ENCODE measurements at places on chromosomes 3 and 15.

DNA sequence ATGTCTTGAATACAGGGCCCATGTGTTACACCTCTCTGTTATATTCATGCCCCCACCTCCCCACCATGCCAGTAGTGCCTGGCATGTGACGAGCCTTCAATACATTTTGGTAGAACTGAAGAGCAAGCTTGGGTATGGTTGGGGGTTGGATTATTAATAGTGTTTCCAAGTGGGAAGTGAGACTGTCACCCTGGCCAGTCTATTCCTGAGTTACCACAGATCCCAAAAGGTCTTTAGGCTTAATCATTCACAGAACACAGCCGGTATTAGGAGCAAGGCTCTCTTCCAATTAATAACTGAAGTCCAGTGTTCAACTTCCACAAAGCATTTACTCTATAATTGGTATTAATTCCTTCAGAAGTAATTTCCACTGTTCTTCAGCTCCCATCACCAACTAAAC is 231.9 kb upstream of the LRTM1 start:
- no peak for DNase-seq

- no peak for DNase-seq
Observed at GRCh38 chr3:172029425-172030098, 9.8 kb upstream of the FNDC3B start.

DNA sequence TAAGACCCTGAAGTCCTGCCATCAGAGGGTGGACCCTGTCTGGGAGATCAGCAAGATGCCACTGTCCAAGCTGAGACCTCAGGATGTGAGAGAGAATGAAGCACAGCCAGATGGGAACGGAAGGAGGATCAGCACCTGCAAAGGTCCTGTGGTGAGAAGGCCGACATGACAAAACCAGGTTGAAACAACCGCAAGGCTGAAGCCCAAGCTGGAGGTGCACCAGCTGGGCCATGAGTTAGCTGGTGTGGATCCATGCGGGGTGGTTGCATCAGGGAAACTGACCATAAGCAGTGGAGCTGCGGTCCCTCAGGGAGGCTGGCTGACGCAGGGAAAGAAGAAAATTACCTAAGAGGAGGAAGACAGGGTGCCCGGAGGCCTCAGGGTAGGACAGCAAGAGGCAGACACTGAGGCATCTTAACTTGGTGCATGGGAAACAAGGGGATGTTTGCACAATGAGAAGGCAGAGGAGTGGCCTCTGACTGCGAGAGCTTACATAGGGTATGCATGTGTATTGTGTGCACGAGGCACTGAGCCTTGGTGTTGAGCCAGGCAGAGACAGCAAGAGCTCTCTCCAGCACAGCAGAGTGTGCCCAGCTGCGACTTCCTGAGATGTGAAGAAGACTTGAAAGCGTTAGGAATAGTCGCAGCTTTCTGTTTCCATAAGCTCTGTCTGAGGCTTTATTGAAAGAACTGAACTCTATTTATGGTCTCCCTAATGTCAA is 497.7 kb downstream of the OCA2 start:
- DNase-seq: peak; percentile 28

- no peak for DNase-seq
Observed at GRCh38 chr3:10774825-10775224, 41.2 kb upstream of the SLC6A11 start.

- DNase-seq: no peak
Observed at GRCh38 chr15:52787123-52787503, 3.0 kb downstream of the ONECUT1 start.

GRCh38 chr3:120928991-120929390 is 21.0 kb downstream of the STXBP5L start:
- DNase-seq: no peak

GRCh38 chr15:69074843-69075224 is 60.3 kb downstream of the NOX5 start:
- DNase-seq: peak; percentile 57

GRCh38 chr3:159852821-159853505 is 135.7 kb upstream of the IL12A start:
- peak; percentile 72 for DNase-seq

- no peak for DNase-seq
Observed at GRCh38 chr3:182438398-182438797, 354.9 kb upstream of the ATP11B start.

GRCh38 chr3:182122779-182123178 is 411.1 kb downstream of the SOX2 start:
- no peak for DNase-seq

DNA sequence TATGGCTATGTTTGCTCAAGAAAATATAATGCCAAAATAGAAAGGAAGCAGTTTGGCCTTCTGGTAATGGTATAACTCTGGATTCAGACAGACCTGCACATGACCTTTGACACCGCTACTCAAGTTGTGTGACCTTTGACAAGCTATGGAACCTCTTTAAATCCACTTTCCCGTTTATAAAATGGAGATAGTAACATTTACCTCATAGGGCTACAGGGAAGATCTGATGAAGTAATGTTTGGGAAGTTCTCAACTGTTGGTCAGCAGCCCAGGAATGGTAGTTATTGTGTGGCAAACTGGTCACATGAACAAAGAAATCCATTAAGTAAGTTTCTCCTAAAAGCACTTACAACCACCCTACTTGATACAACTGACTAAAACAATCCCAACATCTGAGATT is 95.1 kb upstream of the PHLDB2 start:
- DNase-seq: no peak

GRCh38 chr15:99738021-99738847 is 5.0 kb upstream of the LYSMD4 start:
- DNase-seq: no peak

DNA sequence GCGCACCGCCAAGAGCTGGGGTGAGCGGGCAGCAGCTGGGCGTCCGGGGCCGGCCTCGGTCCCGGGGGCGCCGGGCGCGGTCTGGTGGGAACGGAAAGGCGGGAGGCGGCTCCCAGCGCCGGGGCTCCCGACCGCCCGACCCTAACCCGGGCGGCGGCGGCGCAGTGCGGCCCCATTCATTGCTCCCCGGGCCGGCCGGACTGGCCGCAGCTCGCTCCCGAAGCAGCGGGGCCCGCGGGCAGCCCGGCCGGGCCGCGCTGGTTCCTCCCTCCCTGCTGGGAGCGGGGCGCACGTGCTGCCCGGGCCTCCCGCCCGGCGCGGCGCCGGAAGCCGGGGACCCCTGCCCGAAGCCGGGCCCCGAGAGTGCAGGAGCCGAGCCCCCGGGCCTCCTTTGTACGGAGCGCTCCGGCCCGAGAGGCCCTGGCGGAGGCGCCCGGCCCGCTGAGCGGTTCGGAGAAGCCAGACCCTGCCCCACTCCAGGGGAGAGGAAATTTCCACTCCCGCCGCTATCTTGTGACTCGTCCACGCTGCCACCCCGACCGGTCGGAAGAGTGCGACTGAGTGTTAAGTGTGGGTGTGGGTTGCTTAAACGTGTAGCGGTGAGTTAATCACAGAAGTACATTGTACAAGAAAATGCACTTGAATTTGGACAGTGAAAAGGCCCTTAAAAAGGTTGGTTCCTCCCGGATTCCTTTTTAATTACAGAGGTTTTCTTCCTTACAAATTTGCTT is 613 bp downstream of the ATP1B3 start:
- DNase-seq: peak; percentile 49

- no peak for DNase-seq
Observed at GRCh38 chr15:60376677-60377095, 21.1 kb downstream of the ANXA2 start.

- DNase-seq: peak; percentile 33
Observed at GRCh38 chr3:127590282-127590592, 296 bp downstream of the TPRA1 start.

GRCh38 chr3:172708921-172709773 is 1.7 kb downstream of the NCEH1 start:
- no peak for DNase-seq

DNA sequence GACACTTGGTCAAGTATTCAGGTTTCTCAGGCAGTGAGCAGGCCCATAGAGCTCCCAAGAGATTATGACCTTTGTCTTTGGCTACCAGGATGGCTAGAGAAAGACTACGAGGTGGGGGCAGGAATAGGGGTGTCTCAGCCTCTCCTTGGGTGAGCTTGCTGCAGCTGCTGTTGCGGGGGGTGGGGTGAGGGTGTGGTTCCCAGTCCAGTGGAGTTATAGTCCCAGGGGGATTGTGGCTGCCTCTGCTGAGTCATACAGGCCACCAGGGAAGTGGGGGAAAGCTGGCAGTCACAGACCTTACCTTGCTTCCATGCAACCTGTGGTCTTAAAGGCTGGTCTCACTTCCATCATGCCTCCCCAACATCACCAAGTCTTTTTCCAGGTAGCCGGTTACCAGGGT is 31.7 kb downstream of the ATP2C1 start:
- no peak for DNase-seq

DNA sequence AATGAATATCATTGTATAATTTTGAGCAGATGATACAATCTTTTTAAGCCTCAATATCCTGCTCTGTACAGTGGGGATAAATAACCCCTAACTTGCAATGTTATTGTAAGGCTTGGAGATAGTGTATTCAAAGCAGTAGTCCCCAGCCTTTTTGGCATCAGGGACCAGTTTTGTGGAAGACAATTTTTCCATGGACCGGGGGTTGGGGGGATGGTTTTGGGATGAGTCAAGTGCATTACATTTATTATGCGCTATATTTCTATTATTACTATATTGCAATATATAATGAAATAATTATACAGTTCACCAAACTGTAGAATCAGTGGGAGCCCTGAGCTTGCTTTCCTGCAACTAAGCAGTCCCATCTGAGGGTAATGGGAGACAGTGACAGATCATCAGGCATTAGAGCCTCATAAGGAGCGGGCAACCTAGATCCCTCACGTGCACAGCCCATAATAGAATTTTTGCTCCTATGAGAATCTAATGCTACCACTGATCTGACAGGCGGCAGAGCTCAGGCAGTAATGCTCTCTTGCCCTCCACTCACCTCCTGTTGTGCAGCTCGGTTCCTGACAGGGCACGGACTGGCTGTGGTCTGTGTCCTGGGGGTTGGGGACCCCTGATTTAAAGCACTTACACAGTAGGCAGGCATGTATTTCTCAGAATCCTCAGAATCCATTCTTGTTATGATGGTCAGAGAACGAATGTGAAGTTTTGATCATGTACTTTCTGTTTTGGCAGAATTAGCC is 102.2 kb downstream of the PTPRG start:
- no peak for DNase-seq

DNA sequence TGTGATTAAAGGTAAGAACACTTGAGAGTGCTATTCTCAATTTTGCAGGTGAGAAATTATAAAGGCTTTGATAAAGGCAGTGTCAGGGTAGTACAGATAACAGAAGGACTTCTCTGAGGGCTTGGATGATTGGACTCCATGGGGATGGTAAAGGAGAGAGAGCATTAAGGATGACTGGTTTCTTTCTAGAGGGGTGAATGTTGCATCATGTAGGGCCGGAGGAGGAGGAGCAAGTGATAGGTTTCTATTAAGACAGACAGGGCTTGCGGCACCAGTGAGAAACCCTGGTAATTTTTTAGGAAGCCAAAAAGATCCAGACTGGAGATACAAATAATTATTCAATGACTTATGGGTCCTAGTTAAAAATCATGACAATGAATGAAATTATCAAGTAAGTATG is 230.7 kb upstream of the MME start:
- DNase-seq: no peak

DNA sequence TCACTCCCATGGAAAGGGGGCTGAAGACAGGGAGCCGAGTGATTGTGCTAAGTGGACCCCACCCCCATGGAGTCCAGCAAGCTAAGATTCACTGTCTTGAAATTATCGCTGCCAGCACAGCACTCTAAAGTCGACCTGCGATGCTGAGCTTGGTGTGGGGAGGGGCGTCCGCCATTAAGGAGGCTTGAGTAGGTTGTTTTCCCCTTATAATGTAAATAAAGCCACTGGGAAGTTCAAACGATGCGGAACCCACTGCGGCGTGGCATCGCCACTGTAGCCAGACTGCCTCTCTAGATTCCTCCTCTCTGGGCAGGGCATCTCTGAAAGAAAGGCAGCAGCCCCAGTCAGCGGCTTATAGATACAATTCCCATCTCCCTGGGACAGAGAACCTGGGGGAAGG is 10.9 kb upstream of the SRGAP3 start:
- no peak for DNase-seq

- DNase-seq: peak; percentile 71
Observed at GRCh38 chr15:80242132-80242769, 9.8 kb downstream of the CTXND1 start.

DNA sequence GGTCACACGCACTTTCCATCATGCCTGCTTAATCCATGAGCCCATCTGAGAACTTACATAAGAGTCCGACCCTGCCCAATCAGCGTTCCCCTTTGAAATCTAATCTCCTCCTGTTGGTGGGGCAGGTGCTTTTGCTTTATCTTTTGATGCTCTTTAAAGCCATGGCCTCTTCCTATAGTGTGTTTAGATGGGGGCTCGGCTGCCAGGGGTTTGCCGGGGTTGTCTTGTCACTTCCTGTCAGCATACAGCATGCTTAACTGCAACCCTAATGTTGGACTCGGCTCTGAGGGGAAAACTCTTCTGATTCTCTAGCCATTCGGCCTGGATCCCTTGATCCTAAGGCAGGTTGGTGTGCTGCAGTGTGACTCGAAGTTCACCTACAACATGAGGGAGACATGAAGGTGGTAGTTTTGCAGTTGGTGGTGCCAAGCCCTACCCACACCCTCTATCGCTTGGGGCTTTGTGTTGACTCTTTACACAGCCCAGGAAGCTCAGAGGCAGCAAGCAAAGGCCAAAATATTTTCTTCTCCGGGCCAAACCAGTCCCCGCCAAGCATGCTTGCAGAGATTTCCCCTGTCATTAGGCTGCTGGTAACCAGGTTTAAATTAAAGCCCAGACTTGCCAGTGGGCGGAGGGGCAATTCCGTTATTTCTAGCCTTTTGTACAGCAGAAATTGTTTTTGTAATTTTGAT is 218.7 kb downstream of the FEZF2 start:
- no peak for DNase-seq

- no peak for DNase-seq
Observed at GRCh38 chr15:55407498-55408011, 604 bp downstream of the CCPG1 start.

DNA sequence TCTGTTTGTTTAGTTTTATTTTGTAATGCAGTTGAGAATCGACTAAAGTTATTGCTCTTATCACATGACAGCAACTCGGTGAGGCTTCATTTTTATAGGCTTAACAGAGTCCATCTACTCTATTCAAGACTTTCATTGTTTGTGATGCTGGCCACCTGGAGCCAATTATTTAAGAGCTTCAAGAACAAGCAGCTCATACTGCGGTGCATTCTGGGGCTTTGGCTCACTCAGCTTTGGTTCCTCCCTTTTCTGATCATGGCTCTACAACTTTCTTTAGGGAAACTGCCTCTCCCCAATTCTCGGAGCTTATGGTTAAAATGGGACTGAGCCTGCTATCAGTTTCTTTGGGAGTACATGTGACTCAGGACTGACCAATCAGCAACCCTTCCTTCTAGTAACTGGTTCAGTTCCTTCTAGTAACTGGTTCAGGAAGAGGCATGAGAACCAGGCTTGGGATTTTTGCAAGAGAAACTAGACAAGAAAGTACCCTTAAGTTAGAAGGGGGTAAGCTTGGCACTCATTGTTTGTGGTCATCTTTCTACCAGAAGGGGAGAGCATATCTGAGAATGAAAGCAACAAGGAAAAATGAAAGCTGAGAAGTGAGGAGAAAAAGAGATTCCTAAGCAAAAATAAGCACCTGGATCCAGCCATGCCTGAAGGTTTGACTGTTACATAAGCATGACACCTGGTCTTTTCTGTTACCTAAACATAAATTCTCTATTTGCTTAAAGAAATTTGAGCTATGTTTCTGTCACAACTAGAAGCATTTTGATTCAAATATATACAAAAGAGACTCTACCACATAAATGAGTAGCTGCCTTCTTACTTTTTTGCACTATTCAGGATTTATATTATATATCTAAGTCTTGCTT is 24.1 kb upstream of the ARHGEF3 start:
- no peak for DNase-seq

GRCh38 chr15:81021321-81021720 is 20.6 kb downstream of the TLNRD1 start:
- no peak for DNase-seq
